ENCODE measurements at places on chromosomes 3 and 15.

DNA sequence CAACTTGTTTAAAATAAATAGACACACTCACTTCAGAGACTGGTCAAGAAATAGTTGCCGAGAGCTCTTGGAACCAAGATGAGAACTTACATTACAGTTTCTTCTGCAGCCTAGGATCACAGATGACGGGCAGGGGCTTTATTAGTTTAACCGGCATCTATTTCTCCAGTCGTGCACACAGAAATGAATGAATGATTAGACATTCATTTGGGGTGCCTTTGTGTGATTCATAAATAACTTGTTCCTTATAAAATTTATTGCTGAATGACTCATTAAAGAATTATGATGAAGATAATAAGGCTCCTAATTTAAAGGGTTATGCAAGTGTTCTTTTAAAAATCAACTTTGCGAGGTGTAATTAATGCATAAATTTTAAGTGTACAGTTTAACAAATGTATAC is 20.8 kb downstream of the NFKBIZ start:
- DNase-seq = no peak

DNA sequence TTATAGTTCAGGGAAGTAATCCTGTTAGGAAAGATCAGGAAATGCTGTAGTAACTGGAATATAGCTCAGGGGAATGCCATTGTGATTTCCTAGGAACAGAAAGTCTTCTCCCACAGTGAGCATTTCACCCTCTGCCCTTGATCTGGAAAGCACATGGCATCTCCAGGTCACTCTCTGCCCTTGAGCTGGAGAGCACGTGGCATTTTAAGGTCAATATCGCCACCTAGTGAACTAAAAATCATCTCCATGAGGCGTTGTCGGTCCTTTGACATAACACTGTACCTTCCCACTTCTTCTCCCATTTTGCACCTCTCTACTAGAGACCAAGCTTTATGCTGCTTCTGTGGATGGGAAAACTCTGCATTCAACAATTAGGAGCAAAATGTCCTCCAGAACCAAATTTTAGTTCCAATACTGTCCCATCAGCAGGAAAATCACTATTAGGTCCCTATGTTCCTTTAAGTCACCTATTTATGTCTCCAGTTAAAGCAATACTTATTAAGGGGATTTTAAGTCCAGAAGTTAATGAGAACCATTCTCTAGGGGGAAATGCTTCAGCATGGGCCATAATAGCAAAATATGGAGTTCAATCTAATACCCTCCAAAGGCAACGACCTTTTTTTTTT is 54.7 kb upstream of the GK5 start:
- no peak for DNase-seq

GRCh38 chr3:39917065-39917773 is 107.8 kb downstream of the MYRIP start:
- no peak for DNase-seq

DNA sequence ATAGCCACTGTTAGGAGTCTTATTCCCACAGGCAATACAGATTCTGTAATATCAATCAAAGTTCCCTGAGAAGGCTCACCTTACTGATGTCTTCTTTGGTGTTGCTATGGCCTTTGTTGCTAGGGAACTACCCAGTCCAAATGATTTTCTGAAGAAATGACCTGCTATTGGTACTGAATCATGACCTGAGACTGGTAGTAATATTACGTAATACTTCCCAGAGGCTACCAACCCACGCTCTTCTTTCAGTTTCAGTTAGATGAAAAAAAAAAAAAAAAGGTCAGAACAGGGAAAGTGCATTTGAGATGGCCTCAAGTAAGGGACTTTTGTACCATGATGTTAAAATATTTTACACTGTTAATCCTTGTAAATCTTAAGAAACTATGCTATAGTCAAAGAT is 1092.5 kb upstream of the EPHA6 start:
- no peak for DNase-seq

- no peak for DNase-seq
Observed at GRCh38 chr3:186536883-186537844, 7.0 kb downstream of the CRYGS start.

All from stimulated activated CD8-positive, alpha-beta memory T cell treated with anti-CD3 and anti-CD28 coated beads, Interleukin-15, amount 100 ng/mL, for 4 hours (primary cell).